ENCODE measurements at places on chromosomes 4 and X.

- no peak for DNase-seq
These were observed 4.7 kb downstream of the SPARCL1 start for GRCh38 chr4:87524456-87524855.

DNA sequence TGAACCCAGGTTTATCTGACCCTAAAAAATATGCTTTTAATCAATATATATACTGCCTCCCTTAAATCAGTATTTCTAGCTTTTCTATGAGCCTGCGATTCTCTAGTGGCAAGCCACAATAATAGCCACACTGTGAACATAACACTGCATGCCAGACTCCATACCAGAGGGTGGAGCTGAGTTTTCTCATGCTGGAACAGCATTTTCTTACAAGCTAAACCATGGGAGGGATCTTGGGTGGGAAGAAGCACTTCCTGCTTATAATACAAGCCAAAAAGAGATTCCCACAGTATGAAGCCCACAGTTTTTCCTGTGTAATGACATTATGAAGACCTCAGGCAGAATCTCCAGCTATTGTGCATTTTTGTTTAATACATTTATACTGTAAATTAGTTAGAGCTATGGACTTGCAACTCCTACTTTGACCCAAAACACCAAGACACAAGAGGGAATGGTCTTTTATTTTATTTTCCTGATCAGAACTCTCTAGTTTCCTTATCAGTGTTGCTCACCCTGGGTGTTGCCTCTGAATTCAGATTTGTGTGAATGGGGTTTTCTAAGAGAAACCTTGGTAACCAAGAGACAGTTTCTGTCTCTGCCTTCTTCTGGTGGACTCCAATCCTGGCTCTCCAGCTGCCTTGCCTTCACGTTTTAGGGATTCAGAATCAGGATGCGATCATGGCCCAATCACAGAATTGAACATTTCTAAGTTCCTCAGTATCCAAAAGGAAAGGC, 74.5 kb upstream of the EOLA2 start:
- no peak for DNase-seq

GRCh38 chr4:14131335-14131734, 503.8 kb upstream of the BOD1L1 start:
- DNase-seq, result no peak

GRCh38 chr4:24763631-24764297, 31.6 kb upstream of the SOD3 start:
- DNase-seq, result no peak

DNA sequence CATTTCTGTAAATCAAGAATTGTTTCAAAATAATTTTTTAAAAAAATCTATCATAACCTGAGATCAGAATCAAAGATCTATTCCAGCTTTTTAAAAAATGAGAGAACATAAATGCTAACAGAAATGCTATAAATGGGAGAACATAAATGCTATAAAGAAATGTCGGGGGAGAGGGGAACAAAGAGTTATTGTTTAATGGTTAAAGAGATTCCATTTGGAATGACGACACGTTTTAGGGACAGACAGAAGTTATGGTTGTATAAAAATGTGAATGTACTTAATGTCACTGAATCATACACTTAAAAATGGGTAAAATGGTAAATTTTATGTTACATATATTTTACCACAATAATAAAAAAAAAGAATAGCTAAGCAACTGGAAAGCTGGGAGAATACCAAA, 127.1 kb downstream of the ATRX start:
- no peak for DNase-seq

- DNase-seq, result no peak
These were observed 54.5 kb upstream of the FBXW7 start for GRCh38 chr4:152590179-152591031.

Data from KG1 (cell line).